ENCODE measurements at places on chromosomes 5 and 9. TPM values are rescaled to one million over a fixed set of nuclear protein-coding genes. Genes with fewer than 3 reads are reported as not detected.

The PCDHB4 gene
- total RNA-seq = not detected

The ENTR1 gene
- 57.5 TPM for total RNA-seq

GRCh38 chr9:4137234-4137633, 162.6 kb downstream of the GLIS3 start:
- peak; percentile 99 for DNase-seq

DNA sequence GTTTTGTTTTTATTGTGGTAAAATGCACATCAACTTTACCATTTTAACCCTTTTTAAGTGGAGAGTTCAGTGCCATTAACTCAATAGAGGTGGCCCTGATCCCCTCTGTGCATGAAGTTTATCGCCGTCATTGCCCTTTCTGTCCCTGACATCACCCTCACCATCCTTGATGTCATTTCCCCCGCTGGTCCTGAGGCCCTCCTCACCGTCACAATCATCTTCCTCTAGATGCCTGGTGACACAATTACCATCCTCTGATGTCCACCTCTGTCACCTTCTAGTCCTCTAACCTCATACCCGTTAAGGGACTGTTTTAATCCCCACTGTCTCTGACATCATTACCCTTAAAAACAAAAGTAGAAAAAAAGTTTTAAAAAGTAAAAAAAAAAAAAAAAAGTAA, 112.5 kb upstream of the TBC1D2 start:
- DNase-seq = no peak

GRCh38 chr5:2168601-2169429, 286.1 kb upstream of the IRX4 start:
- no peak for DNase-seq

DNA sequence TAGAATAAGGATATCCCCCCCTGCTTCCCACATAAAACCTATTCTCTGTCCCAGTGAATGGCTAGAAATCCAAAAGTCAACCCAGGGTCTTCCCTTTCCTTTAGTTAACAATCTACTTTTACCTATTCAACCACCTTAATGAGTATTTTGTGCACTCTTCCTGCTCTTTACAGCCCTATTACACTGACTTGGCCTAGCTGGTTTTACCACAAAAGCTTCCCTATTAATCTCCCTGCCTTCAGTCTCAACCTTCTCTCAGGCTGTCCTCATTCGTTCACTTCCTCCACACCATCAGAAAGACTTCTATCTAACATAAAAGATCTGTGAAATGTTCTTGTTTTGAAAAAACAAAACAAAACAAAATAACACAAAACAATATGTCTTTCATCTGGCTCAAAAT, 16.2 kb downstream of the CTNNAL1 start:
- DNase-seq = no peak

DNA sequence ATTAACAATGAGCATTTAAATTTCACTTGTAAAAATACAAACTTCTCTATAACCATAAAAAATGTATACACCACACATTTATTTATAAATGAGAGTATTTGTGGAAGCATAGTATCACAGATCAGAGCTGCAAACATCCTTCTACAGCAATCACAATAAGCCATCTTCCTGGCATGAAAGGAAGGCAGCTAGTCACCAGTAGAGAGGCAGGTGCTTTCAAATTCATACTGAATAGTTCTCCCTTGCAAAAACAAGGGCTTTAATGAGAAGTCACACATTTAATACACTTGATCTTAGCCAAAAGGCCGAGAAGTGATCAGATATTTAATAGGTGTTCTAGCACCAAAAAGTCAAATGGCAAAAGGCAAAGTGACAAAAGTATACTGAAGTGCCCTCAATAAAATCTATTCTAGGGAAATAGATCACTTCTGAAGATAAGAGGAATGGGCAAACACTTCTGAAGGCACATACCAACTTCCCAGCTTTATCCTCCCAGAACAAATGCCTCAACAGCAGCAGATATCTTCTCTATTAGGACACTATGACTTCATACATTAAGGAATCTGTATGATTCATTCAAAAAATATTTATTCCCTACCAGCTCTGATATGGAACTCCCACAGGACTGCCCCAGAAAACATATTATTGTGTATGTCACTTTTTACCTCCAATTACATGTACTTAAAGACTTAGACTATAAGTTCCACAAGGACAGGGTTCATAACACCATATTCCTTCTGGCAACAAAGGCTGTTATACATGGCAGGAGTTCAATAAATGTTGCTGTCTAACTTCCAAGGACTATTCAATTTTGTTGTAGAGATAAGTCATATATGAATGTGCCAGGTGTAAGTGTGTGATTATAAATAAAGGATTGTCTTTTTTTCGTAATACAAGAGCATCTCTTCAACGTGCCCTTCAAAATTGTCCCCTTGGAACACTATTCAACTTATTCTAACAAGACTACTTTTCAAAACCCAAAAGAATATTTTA, 31.7 kb downstream of the MAPKAP1 start:
- DNase-seq = peak; percentile 74

- DNase-seq = no peak
These were observed 78.5 kb downstream of the KIF4B start for GRCh38 chr5:155091768-155092717.

GRCh38 chr9:72441848-72442607, 77.0 kb upstream of the ZFAND5 start:
- DNase-seq = peak; percentile 82

- no peak for DNase-seq
These were observed 192.7 kb downstream of the GOLPH3 start for GRCh38 chr5:31981361-31981945.

GRCh38 chr5:32027717-32028458, 146.2 kb downstream of the GOLPH3 start:
- DNase-seq = peak; percentile 89

The C5orf47 gene
- not detected for total RNA-seq

DNA sequence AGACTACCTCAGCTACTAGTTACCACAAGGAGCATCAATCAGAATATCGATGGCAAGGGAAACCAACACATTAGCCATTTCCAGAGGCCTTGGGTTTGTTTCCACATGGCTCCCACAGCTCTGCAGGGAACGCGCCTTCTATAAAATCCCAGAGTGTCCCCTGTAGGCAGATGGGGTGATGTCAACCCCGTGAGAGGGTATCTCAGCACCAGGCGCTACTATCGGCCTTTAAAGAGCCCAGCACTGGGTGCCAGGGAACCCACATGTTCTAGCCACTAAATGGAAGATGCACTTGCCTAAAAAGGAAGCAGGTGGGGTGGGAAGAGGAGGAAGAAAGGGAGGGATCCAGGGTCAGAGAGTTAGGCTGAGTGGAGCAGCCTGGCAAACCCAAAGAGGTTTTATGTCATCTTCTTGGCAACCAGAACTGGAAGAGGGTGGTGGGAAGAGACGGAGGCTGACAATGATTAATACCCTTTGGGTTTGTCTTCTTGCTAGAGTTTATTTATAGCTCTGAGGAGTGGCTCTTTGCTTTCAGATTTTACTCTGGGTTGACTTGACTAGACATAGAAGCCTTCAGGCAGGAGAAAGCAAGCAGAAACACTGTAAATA, 19.9 kb downstream of the MACROH2A1 start:
- DNase-seq = no peak

The CARTPT gene
- total RNA-seq = not detected

GRCh38 chr5:73322437-73323076, 126.0 kb downstream of the FOXD1 start:
- no peak for DNase-seq

- DNase-seq = no peak
These were observed 1.9 kb downstream of the GAPT start for GRCh38 chr5:58493141-58493540.

DNA sequence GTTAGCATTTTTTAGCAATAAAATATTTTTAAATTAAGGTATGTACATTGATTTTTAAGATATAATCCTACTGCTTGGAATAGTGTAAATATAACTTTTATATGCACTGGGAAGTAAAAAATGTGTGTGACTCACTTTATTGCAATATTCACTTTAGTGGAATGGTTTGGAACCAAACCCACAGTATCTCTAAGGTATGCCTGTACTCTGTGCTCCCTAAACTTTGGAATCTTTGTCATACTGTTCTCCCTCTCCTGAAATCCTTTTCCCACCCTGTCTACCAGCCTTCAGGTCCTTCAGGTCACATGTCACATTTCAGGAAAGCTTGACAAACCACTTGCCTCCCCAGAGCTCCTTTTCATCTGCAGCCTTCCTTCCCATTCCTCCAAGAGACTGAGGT, 308.7 kb downstream of the SPOCK1 start:
- no peak for DNase-seq

DNA sequence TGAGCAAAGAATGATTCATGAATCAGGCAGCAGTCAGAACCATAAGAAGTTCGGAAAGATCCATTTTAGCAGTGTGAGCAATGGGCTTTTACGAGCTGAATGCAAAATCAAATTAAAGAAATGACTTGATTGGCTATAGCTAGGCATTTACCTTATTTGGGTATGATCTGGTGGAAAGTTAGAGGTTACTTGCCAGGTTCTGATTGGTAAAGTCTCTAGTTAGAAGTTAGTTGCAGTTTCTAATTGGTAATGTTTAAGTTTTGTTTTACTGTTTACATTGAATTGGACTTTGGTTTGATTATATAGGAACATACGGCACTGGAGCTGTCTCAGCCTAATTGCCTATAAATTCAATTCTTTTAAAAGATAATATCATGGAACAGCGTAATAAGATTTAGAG, 97.9 kb downstream of the ITGA1 start:
- DNase-seq = no peak

The ZNF883 gene
- 3.4 TPM for total RNA-seq

DNA sequence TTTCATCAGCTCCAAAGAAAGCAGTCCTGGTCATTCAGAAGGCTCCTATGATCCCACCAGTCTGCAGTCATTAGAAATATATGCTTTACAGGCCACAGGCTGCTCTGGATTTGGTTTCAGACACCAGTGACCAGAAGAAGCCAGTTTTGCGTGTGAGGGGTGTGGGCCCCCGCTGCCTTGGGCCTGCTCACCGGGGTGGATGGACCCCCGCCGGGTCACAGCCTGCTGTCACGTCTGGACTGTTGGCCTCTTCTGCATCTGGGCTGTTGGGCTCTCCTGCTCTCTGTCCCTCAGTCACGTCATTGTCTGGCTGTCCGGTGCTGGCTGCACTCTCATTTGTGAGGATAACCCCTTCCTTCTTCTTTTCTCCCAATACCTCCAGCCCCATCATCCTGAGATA, 33.1 kb downstream of the NSUN2 start:
- DNase-seq = no peak

The IQGAP2 gene
- total RNA-seq = 0.80 TPM

- DNase-seq = no peak
These were observed 130.2 kb downstream of the TTC39B start for GRCh38 chr9:15176836-15177235.

- no peak for DNase-seq
These were observed 101.0 kb downstream of the CD180 start for GRCh38 chr5:67095346-67096171.

DNA sequence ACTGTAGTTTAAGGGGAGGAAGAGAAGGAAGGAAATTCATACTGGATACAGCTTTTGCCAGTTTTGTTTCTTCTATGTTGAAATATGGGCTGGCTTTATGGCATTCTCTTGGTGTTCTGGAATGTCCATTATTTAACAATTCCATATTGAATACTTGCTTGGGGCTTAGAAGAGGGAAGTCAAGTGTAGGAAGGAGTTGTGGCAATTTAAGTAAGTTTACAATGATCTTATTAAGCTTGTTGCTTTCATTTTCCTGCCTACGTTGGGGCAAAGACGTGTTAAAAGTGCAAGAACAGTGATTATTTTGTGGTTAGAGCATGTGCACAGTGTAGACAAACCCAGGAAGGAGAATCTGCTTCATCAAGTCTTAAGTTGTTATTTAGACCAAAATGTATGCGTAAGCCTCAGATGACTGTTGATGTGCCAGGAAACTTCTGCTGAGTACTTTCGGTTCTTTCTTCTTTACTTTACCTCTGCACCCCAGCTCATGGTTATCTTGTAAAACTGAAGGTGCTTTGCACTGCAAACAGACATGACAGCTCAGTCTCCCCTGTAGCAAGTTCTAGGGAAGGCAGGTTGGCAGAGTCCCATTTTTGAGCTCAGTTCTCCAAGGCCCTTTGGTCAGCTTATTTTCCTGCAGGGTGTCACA, 75.8 kb downstream of the F2RL2 start:
- no peak for DNase-seq

DNA sequence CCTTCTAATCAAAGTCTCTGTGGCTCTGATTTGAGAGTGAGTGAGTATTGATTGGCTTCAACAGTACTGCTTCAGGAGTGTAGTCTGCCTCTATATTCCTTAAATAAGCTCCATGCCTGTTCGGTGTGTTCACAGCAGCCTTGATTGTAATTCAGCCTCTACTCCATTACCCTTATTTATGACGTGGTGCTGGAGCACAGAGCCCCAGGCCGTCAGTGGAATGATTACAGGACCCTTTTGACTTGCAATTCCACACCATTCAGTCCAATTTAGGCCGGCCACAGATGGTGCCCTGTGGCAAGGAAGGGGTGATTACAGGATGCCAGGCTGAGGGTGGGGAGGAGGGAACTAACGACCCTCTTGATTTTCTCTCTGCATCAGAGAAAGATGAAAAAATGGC, 110.3 kb downstream of the ASTN2 start:
- no peak for DNase-seq

The CCT5 gene
- 610 TPM for total RNA-seq

- DNase-seq = no peak
These were observed 15.4 kb upstream of the VDAC1 start for GRCh38 chr5:134020188-134020587.

The PCDHGB3 gene
- total RNA-seq = 1.1 TPM

The FLT4 gene
- 0.29 TPM for total RNA-seq

DNA sequence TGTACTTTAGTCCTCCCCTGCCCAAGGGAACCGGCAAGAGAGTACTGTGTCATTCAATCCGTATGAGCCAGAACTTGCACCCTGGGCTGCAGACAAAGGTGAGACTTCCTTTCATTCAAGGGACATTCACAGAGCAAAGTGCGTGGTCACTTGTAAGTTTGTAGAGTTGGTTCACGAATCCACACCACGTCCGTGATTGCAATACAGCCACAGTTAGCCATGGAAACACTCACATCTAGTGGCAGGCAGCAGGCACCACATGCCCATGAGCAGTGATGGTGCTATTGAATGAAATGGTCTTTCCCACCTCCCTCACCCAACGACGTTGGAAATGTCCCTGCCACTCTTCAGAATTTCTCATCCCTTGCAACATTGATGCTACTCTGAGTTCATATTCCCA, 72.6 kb downstream of the SYK start:
- DNase-seq = no peak

DNA sequence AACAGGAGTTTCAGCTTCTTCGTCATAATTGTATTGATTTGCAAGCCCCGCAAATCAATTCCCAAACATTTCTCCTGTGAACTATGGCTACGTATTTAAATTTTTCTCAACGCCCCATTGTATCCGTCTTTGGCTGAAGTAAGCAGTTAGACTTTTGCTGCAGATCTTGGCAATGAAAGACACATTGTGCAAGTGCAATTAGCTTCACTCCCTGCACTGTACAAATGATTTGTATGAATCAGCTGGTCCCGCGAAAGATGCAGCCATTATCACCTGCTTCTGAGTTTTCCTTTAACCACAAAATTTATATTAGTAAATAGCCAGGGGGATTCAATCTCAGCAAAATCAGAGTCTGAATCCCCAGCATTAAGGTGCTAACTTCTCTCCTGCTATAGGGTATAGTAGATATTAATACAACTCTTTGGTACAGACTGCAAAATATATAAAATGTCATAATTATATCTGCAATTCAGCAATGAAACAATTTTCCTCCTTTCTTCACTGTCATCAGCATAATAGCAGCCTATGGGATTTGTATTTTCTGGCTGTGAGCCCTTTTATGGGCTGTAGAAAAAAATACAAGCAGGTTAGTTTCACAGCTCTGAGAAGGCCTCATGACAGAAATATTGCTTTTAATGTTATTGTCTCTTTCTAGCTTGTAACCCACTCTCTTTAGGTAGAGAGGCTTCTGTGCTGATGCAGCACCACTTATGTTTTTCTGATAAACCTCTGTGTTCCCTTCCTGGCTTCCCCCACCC, 68.4 kb upstream of the SMARCA2 start:
- DNase-seq = no peak

Data from epithelial cell of proximal tubule (primary cell).